ENCODE measurements at places on chromosomes 11 and 22. TPM values are rescaled to one million over a fixed set of nuclear protein-coding genes. Genes with fewer than 3 reads are reported as not detected.
A peak's percentile ranks its signal among the peaks of the same experiment; 100 is the strongest.

GGTLC2 gene
- polyA plus RNA-seq: not detected

RPS6KB2 gene
- 40.3 TPM for polyA plus RNA-seq

GLB1L3 gene
- polyA plus RNA-seq: 0.04 TPM

LARGE2 gene
- polyA plus RNA-seq: 3.6 TPM

RGL4 gene
- 1.4 TPM for polyA plus RNA-seq

CD3E gene
- polyA plus RNA-seq: 9.1 TPM

DDI1 gene
- not detected for polyA plus RNA-seq

KIAA0930 gene
- polyA plus RNA-seq: 21.8 TPM

OR56A1 gene
- 0.01 TPM for polyA plus RNA-seq

DNA sequence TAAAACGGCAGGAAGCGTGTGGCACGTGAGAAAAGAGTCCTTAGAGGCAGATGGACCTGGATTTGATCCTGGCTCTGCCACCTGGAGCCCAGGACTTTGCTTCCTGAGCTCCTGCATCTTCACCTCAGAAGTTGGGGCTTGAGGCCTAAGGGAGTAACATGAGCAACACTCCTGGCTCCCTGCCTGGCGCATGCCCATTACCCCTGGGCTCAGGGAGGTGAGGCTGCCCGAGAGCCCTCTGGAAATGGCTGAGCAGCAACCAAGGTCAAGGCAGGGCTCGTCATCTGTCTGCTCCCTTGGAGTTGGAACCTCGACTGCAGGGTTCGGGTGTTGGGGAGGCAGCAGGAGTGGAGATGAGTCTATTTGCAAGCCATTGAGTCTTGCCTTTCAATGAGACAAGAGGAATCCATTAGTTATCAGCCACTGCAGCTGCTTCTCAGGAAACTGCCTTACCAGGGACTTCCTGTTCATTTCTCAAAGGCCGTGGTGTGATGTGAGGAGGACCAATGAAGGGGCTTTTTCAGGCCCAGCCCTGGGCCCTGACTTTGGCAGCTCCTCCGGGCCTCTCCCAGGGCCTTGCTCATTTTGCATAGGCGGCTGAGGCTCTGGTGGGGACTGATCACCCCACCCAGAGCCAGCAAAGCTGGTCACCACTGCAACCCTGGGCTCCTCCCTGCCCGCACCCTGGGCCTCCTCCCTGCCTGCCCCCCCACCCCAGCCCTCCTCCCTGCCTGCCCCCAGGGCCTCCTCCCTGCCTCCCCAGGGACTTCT lies 6.4 kb downstream of the FADS2 start:
- H3K27me3 ChIP-seq: peaks cover 22% of the 10 kb centered on the region
- H3K4me1 ChIP-seq: no peaks in the 10 kb centered on the region

DNA sequence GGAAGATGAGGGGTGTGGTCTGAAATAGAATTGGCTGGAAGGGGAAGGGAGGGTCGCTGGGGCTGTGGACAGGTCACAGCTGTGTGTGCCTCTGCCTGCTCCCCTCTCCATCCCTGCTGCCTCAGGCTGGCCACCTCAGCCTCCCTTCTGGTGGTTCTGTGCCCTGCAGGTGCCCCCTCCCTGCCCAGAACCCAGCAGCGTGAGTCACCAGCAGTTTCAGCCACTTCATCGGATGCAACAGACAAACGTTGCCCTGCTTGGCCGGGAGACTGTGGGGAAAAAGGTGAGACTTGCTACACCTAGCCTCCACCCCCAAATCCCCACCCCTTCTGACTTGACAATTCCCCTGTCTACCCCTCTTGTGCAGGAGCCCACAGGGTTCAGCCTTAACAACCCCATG lies 21.8 kb upstream of the LRRC10B start:
- no peaks in the 10 kb centered on the region for H3K36me3 ChIP-seq
- no peaks in the 10 kb centered on the region for H3K27me3 ChIP-seq
- H3K4me1 ChIP-seq: peaks cover 21% of the 10 kb centered on the region
- no peak overlapping the region for H3K4me3 ChIP-seq
- DNase-seq: no peak

DNA sequence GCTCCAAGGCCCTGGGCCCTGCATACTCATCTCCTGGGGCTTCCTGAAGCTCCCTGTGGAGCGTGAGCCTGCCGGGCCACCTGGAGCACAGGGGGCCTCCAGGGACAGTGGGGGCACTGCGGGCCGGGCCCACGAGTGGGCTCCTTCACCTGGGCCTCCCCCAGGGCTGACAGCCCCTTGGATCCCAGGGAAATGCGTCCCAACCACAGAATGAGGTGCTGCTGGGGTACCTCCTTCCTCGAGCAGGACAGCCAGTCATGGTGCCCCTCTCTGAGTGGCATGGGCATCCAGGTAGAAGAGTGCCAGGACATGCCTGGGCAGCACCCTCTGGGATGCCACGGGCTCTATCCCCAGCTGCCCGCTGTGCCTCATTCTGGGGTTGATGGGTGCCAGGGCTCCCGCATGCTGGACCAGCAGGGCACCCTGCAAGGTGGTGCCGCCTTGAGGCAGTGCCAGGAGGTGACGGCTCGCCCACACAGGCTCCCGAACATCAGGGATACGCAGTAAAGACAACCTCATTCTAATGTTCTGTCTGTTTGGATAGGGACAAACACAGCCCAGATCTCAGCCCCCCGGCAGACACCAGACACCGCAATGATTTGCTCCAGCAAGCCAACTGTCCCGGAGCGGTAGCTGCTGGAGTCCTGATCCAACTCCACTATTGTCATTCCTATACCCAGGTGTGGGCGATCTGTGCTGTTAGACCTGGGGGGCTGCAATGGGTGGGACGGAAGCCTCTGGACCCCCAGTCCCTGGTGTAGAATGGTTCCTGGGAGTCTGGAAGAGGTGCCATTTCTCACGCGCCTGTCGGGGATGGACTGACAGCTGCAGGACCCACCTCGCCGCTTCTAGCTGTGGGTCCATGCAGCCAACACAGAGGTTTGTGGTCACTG lies 25.8 kb downstream of the KRTAP5-5 start:
- no peaks in the 10 kb centered on the region for H3K36me3 ChIP-seq
- DNase-seq: no peak
- peak overlapping the region; percentile 27 for H3K27ac ChIP-seq
- no peak overlapping the region for H3K4me3 ChIP-seq
- no peaks in the 10 kb centered on the region for H3K27me3 ChIP-seq

GRCh38 chr11:60994541-60995080 lies 23.1 kb downstream of the CD6 start:
- peaks cover 18% of the 10 kb centered on the region for H3K4me1 ChIP-seq
- DNase-seq: no peak
- peaks cover 5% of the 10 kb centered on the region for H3K27me3 ChIP-seq
- H3K27ac ChIP-seq: no peak overlapping the region

DNA sequence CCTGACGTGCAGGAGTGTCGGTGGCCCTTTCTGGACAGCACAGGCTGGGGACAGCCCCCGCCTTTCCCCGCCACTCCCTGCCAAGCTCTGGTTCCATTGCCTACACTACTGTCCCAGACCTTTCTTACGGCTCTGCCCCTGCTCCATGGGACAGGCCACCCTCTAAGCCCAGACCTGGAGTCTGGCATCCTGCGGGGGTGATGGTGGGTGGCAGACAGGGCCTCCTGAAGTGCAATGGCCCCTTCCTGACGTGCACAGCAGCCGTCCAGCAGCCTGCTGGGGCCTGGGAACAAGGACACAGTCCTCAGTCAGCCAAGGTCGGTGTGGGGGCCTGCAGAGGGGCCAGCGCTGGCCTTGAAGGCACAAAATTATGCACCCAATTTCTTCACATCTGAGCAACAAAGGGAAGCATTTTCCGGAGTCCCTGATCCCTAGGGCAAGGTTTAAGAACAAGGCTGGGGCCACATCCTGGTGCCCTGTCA lies 79.7 kb upstream of the KCNQ1OT1 start:
- H3K4me3 ChIP-seq: no peak overlapping the region
- DNase-seq: no peak
- no peaks in the 10 kb centered on the region for H3K27me3 ChIP-seq
- no peaks in the 10 kb centered on the region for H3K36me3 ChIP-seq

- H3K4me3 ChIP-seq: no peak overlapping the region
- DNase-seq: no peak
- no peaks in the 10 kb centered on the region for H3K27me3 ChIP-seq
- H3K27ac ChIP-seq: no peak overlapping the region
- peaks cover 3% of the 10 kb centered on the region for H3K4me1 ChIP-seq
These were observed 209.4 kb upstream of the NCAM1 start for GRCh38 chr11:112751772-112752171.

- no peaks in the 10 kb centered on the region for H3K4me1 ChIP-seq
- no peak overlapping the region for H3K27ac ChIP-seq
- H3K4me3 ChIP-seq: no peak overlapping the region
- H3K36me3 ChIP-seq: peaks cover 45% of the 10 kb centered on the region
- DNase-seq: no peak
- H3K27me3 ChIP-seq: no peaks in the 10 kb centered on the region
These were observed 35.9 kb upstream of the GRK2 start for GRCh38 chr11:67230406-67230805.

GRCh38 chr11:84420271-84420670 lies 1134.1 kb upstream of the CCDC90B start:
- no peak for DNase-seq
- H3K27ac ChIP-seq: no peak overlapping the region
- H3K4me1 ChIP-seq: no peaks in the 10 kb centered on the region
- no peak overlapping the region for H3K4me3 ChIP-seq
- no peaks in the 10 kb centered on the region for H3K27me3 ChIP-seq
- no peaks in the 10 kb centered on the region for H3K36me3 ChIP-seq

- H3K27me3 ChIP-seq: peaks cover 14% of the 10 kb centered on the region
- no peaks in the 10 kb centered on the region for H3K4me1 ChIP-seq
- H3K27ac ChIP-seq: no peak overlapping the region
- peak; percentile 27 for DNase-seq
- no peaks in the 10 kb centered on the region for H3K36me3 ChIP-seq
- no peak overlapping the region for H3K4me3 ChIP-seq
These were observed 57.5 kb downstream of the BTG4 start for GRCh38 chr11:111454561-111455192.

- no peak overlapping the region for H3K4me3 ChIP-seq
- H3K4me1 ChIP-seq: peaks cover 14% of the 10 kb centered on the region
- peaks cover 12% of the 10 kb centered on the region for H3K27me3 ChIP-seq
- no peak overlapping the region for H3K27ac ChIP-seq
- no peak for DNase-seq
These were observed 53.1 kb upstream of the B3GAT1 start for GRCh38 chr11:134464981-134465730.

GRCh38 chr11:2591805-2592204 lies 108.0 kb downstream of the KCNQ1OT1 start:
- H3K27me3 ChIP-seq: no peaks in the 10 kb centered on the region
- DNase-seq: no peak
- H3K4me3 ChIP-seq: no peak overlapping the region
- no peaks in the 10 kb centered on the region for H3K4me1 ChIP-seq
- no peak overlapping the region for H3K27ac ChIP-seq
- H3K36me3 ChIP-seq: peaks cover 8% of the 10 kb centered on the region

DNA sequence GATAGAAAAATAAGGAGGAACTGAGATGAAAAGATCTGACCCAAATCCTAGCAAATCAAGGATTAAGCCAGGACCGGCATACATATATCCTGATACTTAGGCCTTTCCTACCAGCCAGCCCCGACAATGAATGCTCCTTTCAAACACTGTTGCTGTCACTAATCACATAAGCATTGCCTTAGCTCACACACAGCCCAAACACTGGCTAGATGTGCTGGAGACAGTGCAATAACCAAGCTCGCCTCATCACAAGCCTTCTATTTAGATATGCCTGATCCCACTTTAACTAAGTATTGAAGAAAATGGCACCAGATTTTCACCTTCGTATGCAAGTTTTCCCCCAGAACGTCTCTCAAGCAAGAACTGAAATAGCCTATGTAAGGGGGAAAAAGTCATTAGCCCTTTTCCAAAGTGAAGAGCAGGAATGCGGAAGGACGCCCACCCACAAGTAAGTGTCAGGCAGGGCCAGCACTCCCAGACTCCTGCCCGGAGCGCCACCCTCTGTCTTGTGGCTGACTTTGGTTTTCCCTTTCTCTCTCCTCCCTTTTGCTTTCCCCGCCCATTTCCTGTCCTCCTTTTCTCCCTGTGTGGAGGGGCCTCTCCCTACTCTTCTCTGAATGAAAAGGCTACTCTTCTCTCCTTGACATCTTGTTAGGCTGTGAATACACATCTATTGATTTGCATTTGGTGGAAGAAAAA lies 8.9 kb upstream of the OPCML start:
- DNase-seq: peak; percentile 9
- no peaks in the 10 kb centered on the region for H3K4me1 ChIP-seq
- H3K27ac ChIP-seq: no peak overlapping the region
- no peaks in the 10 kb centered on the region for H3K36me3 ChIP-seq
- H3K4me3 ChIP-seq: no peak overlapping the region

GRCh38 chr11:116853461-116854073 lies 16.1 kb upstream of the APOA1 start:
- peak; percentile 52 for DNase-seq
- no peaks in the 10 kb centered on the region for H3K27me3 ChIP-seq
- H3K27ac ChIP-seq: peak overlapping the region; percentile 87
- peaks cover 24% of the 10 kb centered on the region for H3K4me1 ChIP-seq

GRCh38 chr11:33387581-33387980 lies 130.4 kb downstream of the HIPK3 start:
- H3K27me3 ChIP-seq: peaks cover 3% of the 10 kb centered on the region
- H3K4me1 ChIP-seq: no peaks in the 10 kb centered on the region
- H3K36me3 ChIP-seq: no peaks in the 10 kb centered on the region
- H3K27ac ChIP-seq: no peak overlapping the region

GRCh38 chr11:66334605-66335442 lies 1.4 kb downstream of the RIN1 start:
- H3K27me3 ChIP-seq: no peaks in the 10 kb centered on the region
- H3K4me1 ChIP-seq: peaks cover 15% of the 10 kb centered on the region
- H3K36me3 ChIP-seq: peaks cover 49% of the 10 kb centered on the region

DNA sequence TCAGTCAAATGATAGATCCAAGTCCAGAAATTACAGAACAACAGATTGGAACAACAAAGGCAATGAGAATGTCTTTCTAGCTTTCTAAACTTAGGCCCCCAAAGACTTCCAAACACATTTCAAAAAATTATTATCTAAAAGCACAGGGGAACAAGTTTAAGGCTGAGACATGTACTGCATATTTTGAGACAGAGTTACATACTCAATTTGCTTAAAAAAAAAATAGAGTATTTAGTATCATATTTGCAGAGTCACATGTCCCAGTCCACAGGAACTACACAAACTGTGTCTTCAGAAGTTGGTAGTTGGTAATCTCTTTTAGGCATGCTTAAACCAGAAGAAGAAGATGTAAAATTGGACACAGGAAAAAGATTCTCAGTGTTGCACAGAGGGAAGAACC lies 127.2 kb downstream of the MAML2 start:
- H3K36me3 ChIP-seq: no peaks in the 10 kb centered on the region
- DNase-seq: no peak
- H3K27ac ChIP-seq: peak overlapping the region; percentile 35
- H3K4me1 ChIP-seq: peaks cover 23% of the 10 kb centered on the region
- no peak overlapping the region for H3K4me3 ChIP-seq
- H3K27me3 ChIP-seq: no peaks in the 10 kb centered on the region

GRCh38 chr22:29214232-29214631 lies 8.5 kb downstream of the EMID1 start:
- H3K27ac ChIP-seq: no peak overlapping the region
- peaks cover 8% of the 10 kb centered on the region for H3K4me1 ChIP-seq
- no peak overlapping the region for H3K4me3 ChIP-seq
- H3K36me3 ChIP-seq: peaks cover 62% of the 10 kb centered on the region
- no peak for DNase-seq
- no peaks in the 10 kb centered on the region for H3K27me3 ChIP-seq

- H3K4me3 ChIP-seq: no peak overlapping the region
- DNase-seq: no peak
- no peaks in the 10 kb centered on the region for H3K27me3 ChIP-seq
- no peak overlapping the region for H3K27ac ChIP-seq
These were observed 33.5 kb downstream of the POU2AF3 start for GRCh38 chr11:111331711-111332479.

- H3K36me3 ChIP-seq: no peaks in the 10 kb centered on the region
- H3K4me3 ChIP-seq: no peak overlapping the region
- peaks cover 95% of the 10 kb centered on the region for H3K27me3 ChIP-seq
- DNase-seq: no peak
- H3K4me1 ChIP-seq: peaks cover 13% of the 10 kb centered on the region
- no peak overlapping the region for H3K27ac ChIP-seq
These were observed 1.1 kb upstream of the VSIG2 start for GRCh38 chr11:124753205-124753604.
